ENCODE measurements at places on chromosomes 4 and X.

DNA sequence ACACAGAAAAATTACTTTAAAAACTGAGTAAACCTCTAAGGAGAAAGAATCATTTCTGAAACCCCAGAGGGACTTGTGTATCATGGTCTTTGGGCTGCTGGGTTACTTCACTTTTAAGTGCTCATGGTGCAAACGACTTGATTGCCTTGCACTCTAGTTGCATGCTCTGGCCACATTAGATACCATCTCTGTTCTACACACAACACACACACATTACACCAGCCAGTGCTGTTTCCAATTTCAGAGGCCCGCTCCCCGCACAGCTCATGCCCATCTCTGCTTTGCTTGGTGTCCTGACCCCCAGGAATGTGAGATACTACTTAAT is 2.1 kb downstream of the PPP3CA start:
- no peak for DNase-seq

- no peak for DNase-seq
Observed at GRCh38 chr4:54475546-54475945, 182.2 kb upstream of the KIT start.

- DNase-seq = no peak
Observed at GRCh38 chr4:3284734-3285557, 7.9 kb upstream of the RGS12 start.

- DNase-seq = no peak
Observed at GRCh38 chrX:55710701-55711100, 6.8 kb upstream of the RRAGB start.

DNA sequence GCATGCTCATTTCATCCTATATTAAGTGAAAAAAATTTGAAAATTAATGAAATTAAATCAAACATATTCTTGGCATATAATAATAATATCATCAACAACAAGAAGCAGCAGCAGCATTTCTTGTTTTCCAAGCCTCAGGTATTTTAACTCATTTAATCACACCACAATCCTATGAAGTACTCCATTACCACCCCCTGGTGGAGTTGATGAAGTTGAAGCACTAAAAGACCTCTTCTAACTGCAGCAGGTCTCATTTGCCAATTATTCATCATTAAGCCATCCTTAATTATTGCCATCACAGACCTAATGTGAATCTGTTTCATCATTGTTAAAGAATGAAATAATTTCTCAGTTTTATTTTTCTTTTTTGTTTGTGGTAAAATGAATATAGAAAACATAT is 801.4 kb upstream of the GRID2 start:
- no peak for DNase-seq

All from stimulated activated CD8-positive, alpha-beta memory T cell treated with anti-CD3 and anti-CD28 coated beads, Interleukin-4, amount 100 ng/mL, for 1 hour (primary cell).